ENCODE measurements at places on chromosomes 3 and 15. TPM values are rescaled to one million over a fixed set of nuclear protein-coding genes. Genes with fewer than 3 reads are reported as not detected.

DNA sequence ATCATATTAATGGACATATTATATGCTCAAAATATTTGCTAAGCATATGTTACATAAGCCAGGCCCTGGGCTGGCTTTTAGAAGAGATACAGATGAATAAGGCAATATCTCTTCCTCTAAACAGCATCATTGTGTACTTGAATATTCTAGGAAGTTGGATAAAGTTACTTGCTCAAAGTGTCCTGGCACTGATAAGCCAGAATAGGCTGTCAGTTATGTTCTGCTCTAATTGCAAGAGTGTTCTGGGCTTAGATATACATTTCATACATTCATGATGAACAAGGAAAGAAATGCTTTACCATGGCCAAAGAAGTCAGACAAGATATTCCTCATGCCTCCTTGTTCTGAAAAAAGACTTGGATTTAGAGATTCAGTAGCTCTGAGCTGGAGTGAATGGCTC lies 40.7 kb downstream of the KBTBD12 start:
- no peak for DNase-seq

The A4GNT gene
- not detected for total RNA-seq

The SLC2A2 gene
- total RNA-seq, result not detected

The TRIM69 gene
- total RNA-seq, result 33.7 TPM

The NEK10 gene
- 1.3 TPM for total RNA-seq

DNA sequence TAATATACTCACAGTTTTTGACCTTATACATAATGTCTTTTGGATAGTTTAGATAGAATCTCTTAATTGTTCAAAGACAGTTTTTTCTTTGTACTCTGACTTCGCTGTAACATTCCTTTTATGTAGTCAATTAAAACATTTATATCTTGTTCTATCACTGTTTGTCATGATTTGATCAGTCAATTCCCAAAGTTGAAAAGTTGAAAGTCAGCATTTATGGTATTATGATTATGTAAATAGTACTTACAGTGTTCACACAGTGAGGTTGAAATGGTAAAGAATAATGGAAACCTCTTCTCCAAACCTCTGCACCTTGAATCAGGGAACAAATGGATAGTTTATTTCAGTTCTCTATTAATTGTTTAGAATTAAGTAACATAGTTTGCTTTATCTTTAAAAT lies 26.6 kb downstream of the NR1D2 start:
- DNase-seq, result no peak

DNA sequence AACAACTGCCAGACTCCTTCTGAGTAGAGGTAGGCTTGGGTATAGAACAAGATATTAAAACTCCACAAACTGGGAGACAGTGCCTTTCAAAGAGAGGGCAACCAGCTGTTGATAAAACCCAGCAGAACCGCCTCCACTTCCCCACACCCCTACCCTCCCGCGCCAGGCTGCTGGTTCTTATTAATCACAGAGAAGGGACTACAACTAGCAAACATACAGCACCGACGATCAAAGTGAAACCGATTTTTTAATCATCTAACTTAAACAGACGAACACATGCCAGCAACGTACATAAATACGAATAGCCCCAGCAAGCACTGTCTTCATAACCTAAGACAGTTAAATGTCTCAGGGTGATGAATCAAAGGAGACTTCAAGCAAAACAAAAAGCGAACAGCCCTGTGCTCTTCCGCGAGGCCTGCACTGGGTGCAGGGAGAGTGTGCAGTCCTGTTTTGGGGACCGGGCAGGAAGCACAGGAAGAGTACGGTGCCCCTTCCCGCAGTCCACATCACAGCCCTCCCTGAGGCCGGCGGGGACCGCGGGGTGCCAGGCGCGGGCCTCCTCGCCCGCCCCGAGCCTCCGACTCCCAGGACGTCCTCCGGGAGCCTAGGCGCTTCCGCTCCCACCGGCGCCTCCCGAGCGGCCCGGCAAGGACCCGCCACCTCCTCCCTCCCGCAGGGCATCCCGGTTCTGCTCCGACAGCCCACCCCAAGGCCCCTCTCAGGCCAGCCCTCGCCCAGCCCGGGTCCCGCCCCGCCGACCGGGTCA lies 75.1 kb upstream of the VGLL4 start:
- DNase-seq, result peak; percentile 55

The GUCA1C gene
- not detected for total RNA-seq

The ACKR2 gene
- 2.9 TPM for total RNA-seq

DNA sequence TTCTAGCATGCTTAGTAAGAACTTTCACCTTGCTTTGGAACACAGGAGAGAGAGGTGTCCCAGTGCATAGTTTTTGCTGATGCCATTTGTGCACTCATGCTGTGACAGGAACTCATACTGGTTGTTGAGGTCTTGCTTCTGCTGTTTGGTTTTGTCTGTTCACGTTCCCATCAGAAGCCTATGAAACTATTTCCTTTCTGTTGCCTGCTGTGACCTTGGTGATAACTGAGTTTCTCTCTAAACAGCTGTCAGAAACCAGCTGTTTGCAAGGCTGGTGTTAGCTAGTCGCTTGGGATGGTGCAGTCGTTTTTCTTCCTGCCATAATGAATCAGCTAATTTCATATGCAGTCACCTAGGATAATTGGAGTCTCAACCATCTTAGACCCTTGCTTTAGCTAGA lies 724.1 kb downstream of the GRM7 start:
- DNase-seq, result no peak

- DNase-seq, result peak; percentile 1
Measured at GRCh38 chr15:98308117-98308516, 340.2 kb upstream of the IGF1R start.

GRCh38 chr3:114745322-114746240 lies 401.5 kb downstream of the ZBTB20 start:
- no peak for DNase-seq

GRCh38 chr3:189272500-189273119 lies 100.8 kb downstream of the TPRG1 start:
- DNase-seq, result peak; percentile 48

GRCh38 chr15:80367661-80368060 lies 36.5 kb upstream of the ARNT2 start:
- DNase-seq, result peak; percentile 1

DNA sequence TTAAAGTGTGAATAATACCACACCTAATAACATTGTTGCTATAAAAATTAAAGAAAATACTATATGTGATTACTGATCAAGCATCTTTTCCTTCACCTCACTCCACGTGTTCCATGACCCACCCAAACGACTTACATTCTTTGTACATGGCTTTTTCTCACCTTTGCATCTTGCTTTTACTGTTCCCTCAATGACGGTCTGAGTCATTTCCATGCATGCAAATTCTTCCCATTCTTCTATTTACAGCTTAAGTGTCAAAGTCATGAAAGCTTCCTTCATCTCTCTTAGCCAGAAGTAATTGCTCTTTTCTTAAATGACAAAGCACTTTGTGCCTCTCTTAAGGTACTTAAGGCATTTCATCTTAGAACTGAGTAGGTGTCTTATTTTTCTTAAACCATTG lies 64.0 kb downstream of the GREM1 start:
- no peak for DNase-seq

GRCh38 chr15:56919609-56920366 lies 1.3 kb downstream of the TCF12 start:
- peak; percentile 59 for DNase-seq

GRCh38 chr15:91225741-91226140 lies 125.7 kb downstream of the SV2B start:
- no peak for DNase-seq

The MESP2 gene
- total RNA-seq, result not detected

DNA sequence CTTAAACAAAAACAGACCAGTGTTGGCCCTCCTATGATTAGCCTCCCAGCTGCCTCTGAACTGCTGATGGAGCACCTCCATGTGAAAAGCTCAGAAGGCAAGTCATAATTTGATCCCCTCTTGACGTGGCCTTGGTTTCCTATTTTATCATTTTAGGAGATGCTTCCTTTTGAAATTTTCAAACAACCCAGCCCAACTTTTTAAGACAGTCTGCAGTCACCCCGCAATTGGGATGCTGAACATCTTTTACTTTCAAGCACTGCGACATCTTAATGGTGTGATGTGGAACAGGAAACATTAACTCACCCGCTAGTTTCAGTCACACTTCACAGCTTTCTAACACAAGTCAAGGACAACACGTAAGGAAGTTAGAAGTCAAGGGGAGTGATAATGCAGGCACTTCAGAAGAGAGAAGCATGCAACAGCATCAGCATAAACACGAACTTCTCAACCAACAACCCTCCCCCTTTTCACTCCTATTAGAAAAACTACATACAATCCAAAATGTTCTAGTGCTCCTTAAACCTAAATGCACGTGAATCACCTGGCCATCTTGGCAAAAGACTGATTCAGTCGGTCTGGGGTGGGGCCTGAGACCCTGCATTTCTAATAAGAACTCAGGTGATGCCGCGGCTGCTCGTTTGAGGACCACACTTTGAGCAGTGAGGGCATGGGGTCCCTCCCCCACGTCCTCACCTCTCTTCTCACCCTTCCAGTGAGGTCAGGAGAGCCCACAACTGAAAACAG lies 161.5 kb downstream of the FOXP1 start:
- DNase-seq, result peak; percentile 90

The RAB6B gene
- not detected for total RNA-seq

The MIX23 gene
- total RNA-seq, result 59.2 TPM

DNA sequence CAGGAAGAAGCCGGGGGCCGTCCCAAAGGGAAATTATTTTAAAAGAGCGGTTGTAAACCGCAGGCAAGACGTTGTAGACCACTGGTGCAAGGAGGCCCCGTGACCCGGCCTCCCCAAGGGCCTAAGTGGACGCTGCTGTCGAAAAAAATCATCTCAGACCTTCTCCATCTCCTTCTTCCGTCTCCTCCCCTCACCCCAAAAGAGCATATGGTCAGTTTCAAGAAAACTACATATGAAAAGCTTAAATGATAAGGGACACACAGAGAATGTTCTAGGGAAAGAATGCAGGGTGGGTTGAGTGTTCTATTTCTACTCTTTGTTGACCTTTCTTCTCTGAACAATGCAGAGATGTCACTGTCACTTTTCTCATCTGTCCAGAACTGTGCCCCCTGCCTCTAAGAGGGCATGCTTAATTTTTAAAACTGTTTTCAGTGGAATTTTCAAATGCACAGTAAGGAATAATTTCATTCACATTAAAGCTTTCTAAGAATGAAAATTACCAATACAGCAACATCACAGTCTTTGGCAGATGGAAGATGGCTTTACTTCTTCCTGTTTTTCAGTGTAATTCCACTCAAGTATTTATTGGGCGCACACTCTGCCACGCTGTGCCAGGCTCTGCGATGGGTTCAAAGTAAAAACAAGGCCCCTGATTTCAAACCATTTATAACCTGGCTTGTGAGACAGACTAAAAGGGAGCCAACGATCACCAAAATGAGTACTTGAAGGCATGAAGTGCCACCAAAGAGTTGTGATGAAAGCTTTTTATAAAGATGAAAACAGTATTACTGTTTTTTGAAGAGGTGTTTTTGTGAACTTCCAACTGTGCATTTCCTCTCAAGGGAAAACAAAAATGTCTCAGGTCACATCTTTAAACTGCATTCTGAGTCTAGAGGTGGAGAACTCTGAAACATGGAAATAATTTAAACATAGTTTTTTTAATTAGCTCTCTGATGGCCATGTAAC lies 891 bp upstream of the TOP2B start:
- DNase-seq, result peak; percentile 88

The KIF15 gene
- total RNA-seq, result 37.0 TPM

DNA sequence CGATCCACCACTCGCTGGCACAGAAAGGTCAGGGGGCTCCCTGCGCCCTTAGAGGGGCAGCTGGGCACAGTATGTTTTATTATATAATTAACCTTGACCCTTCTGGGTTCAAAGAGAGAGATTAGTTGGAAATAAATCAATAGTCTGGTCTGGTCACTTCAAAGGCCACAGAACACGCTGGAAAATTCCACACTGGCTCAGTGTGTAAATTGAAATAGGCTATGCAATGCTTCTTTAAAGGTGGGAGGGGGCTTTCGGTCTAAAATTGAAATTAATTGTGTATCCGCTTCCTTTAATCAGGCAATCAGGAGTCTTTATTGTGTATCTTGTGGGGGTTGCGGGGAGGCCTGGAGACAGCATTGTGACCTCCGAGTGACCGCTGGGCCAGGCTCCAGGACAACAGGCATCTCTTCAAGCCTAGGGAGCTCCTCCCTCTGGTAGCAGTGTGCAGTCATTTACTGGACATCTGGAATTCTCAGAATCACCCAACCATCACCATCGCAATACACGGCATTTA lies 8.0 kb downstream of the RNU5B-1 start:
- no peak for DNase-seq

DNA sequence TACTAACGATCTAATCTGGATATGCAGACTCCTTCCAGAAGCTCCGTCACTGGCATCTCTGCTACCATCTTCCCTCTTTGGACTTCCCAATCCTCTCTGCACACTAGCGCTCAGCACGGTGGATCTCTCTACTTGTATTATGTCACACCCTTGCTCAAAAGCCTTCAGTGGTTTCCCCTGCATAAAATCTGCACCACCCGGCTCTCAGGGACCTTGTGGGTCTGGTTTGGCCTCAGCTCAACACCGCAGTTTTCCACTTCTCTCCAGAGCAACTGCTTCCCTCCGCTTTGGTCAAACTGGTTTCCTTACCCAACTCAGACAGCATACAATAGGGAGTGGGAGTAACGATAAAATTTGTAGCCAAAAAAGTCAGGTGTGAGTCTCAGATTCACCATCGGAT lies 30.7 kb upstream of the HES1 start:
- DNase-seq, result peak; percentile 55

The GOLGA8S gene
- 0.09 TPM for total RNA-seq

- DNase-seq, result no peak
Measured at GRCh38 chr3:169760479-169760878, 4.4 kb downstream of the TERC start.

GRCh38 chr15:90529011-90529370 lies 732 bp upstream of the CRTC3 start:
- no peak for DNase-seq

GRCh38 chr3:175805825-175806224 lies 946.7 kb downstream of the NAALADL2 start:
- DNase-seq, result no peak

- peak; percentile 12 for DNase-seq
Measured at GRCh38 chr3:10983219-10983916, 9.2 kb upstream of the SLC6A1 start.

DNA sequence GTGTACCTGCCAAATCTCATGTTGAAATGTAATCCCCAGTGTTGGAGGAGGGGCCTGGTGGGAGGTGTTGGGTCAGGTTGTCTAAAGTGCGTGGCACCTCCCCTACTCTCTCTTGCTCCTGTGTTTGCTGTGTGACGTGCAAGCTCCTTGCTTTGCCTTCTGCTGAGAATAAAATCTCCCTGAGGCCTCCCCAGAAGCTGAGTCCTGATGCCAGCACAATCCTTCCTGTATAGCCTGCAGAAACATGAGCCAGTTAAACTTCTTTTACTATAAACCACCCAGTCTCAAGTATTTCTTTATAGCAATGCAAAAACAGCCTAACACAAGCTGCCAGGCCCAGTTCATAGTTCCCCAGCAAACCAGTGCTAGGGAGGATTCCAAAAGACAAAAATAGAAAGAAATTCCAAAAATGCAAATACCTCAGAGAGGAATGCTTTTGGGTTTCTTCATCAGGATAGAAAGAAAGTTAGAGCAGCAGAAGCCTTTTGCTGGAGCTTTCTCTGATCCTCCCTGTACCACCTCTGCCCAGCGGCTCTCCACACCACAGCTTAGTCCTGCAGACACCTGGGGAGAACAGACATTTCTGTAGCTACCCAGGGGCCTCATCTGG lies 25.9 kb upstream of the CDV3 start:
- no peak for DNase-seq

GRCh38 chr3:45858809-45859543 lies 17.1 kb upstream of the LZTFL1 start:
- no peak for DNase-seq

The HMG20A gene
- 55.6 TPM for total RNA-seq

The GOLGA8J gene
- total RNA-seq, result not detected

GRCh38 chr3:115040673-115041286 lies 106.3 kb downstream of the ZBTB20 start:
- peak; percentile 30 for DNase-seq

- no peak for DNase-seq
Measured at GRCh38 chr3:85244091-85244490, 285.3 kb downstream of the CADM2 start.
